ENCODE measurements at places on chromosomes 11 and 22. TPM values are rescaled to one million over a fixed set of nuclear protein-coding genes. Genes with fewer than 3 reads are reported as not detected.

The SNX32 gene
- total RNA-seq, result not detected

The DYNC2H1 gene
- total RNA-seq, result 6.1 TPM

The LMNTD2 gene
- 1.4 TPM for total RNA-seq

The MED15 gene
- 5.7 TPM for total RNA-seq

The KCNQ1 gene
- not detected for total RNA-seq

The KCNQ1OT1 gene
- 0.17 TPM for total RNA-seq

The TBX1 gene
- total RNA-seq, result not detected

The HSD17B12 gene
- total RNA-seq, result 65.0 TPM

The SOX6 gene
- total RNA-seq, result 6.4 TPM

The CASP1 gene
- 14.2 TPM for total RNA-seq

The ACRV1 gene
- total RNA-seq, result not detected

The BSCL2 gene
- total RNA-seq, result 128 TPM

The SLC22A24 gene
- not detected for total RNA-seq

The FLRT1 gene
- total RNA-seq, result 1.4 TPM

The TREH gene
- not detected for total RNA-seq

The LRRC75B gene
- total RNA-seq, result 0.66 TPM

The ZW10 gene
- 31.0 TPM for total RNA-seq

The PTPRJ gene
- total RNA-seq, result 16.5 TPM

The TPH1 gene
- total RNA-seq, result not detected

The C11orf16 gene
- total RNA-seq, result not detected

The CAPN1 gene
- 115 TPM for total RNA-seq

The FXYD2 gene
- total RNA-seq, result not detected

The FIBIN gene
- total RNA-seq, result 5.7 TPM

The FAM227A gene
- 0.23 TPM for total RNA-seq

The CELSR1 gene
- 5.7 TPM for total RNA-seq

The ZFPL1 gene
- 40.5 TPM for total RNA-seq

The HOATZ gene
- total RNA-seq, result not detected

The FXYD6 gene
- total RNA-seq, result 12.8 TPM

The SCGB1A1 gene
- total RNA-seq, result not detected
